ENCODE measurements at places on chromosomes 2 and 18. TPM values are rescaled to one million over a fixed set of nuclear protein-coding genes. Genes with fewer than 3 reads are reported as not detected.

MBP gene
- total RNA-seq, result 4.0 TPM

GRCh38 chr2:216114714-216115531 is 5.8 kb downstream of the XRCC5 start:
- DNase-seq, result peak; percentile 100

DNA sequence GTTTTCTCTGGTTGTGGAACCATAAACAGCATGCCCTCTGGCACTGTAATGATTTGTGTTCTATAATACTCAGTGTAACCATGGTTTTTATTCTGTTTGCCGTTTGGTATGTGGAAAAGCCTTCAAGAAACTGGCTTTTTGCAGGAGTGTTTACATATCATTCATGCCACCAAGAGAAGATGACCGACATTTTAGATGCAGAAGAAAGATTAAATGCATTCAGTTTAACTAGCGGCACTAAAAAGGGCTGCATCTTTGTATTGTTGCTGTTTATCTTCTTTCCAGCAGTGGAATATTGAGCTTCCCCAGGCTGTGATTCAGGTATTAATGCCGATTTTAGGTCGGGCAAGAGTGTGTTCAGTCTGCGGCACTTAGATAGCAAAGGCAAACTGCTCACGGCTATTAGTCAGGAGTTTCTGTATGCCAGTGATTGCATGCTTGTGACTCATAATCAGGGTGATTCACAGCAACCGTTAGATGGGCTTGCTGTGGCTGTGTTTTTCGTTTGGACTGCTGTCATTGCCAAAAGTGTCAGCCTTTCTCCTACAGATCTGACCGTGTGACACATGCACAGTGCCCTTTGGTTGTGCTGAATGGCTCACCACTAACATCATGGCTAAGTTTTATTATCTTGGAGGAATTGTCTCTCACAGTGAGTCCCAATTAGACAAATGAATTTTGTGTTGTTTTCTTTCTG is 479.7 kb downstream of the PARD3B start:
- DNase-seq, result peak; percentile 96

- no peak for DNase-seq
These were observed 3.4 kb downstream of the CASP8 start for GRCh38 chr2:201263779-201264178.
